ENCODE measurements at places on chromosomes 7 and 10. TPM values are rescaled to one million over a fixed set of nuclear protein-coding genes. Genes with fewer than 3 reads are reported as not detected.

DNA sequence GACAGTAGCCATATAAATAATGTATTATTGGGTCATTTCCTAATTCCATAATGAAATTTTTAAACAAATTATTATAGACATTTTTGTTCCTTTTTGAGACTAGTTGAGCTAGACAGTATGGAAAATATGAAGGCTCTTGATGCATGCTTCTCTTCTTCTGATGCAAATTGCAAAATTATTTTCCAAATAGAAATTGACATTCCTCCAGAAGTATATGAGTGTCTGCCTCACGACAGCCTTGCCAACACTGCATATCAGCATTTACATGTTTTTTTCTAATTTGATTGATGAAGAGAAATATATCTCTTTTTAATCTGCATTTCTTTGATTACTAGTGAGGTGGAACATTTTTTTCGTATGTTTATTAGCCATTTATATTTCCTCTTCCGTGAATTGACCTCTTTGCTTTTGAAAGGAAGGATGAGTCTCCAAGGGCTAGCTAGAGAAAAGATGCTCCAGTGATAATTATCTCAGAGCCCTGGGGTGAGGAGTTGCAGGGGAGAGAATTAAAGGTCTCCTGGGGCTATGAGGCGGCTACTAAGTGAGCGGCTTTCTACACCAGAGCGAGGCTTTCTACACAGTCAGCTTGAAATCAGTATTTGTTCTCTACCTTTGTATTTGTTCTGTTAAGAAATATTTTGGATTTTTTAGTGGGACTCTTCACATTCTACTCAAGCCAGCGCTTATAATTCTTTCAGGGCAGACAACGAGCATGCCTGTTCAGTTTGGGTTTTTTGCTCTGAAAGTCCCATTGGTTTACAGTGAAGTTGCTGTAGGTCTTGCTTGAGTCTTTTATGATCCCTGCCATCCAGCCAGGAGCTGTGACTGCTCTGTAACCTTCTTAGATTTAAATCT lies 712.2 kb upstream of the GALNT17 start:
- no peak for DNase-seq

- no peak for DNase-seq
Observed at GRCh38 chr7:14734839-14735321, 167.7 kb downstream of the DGKB start.

DNA sequence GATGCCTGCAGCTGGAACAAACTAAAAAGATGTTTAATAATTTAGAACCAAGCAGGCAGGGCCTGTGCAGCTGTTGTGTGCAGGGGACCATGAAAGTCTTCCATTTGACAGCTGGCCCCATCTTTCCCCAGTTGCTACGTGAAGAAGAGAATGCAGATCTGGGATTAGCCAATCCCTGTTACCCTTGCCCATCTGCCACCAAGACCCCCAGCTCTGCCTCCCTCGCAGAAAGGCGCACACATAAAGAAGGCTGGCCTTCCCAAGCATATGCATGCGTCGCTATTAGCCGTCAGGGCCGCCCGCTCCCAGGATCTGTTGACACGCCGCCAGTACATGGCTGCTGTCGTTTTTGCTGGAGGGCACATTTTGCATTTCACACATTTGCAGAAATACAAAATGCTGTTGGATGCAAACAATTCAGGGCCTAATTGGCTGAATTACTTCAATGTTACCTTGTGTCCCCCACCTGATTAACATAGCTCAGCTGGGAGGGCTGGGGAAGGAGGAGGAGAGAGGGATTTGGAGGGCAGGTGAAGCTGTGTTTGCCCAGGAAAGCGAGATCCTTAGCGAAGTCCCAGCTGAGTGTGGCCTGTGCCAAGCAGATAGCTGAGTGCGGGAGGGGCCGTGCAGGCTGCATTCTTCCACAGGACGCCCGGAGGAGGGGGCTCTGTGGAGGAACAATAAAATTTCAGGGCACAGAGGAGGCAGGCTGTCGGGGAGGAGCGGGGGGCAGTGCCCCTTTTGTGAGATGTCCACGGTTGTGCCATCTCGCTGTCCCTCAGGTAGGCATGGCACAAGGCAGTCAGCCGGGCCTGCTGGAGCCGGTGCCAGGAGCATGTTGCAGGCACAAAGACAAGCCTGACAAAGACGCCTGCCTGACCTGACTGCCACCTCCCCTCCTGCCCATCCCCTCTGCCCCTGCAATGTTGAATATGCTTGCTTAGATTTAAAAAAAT lies 443.0 kb upstream of the MKI67 start:
- no peak for DNase-seq

GRCh38 chr7:149161241-149161848 lies 14.1 kb downstream of the ZNF398 start:
- no peak for DNase-seq

MYH16 gene
- polyA plus RNA-seq, result 0.21 TPM

GRCh38 chr10:122120008-122120744 lies 131.2 kb downstream of the TACC2 start:
- no peak for DNase-seq

DNA sequence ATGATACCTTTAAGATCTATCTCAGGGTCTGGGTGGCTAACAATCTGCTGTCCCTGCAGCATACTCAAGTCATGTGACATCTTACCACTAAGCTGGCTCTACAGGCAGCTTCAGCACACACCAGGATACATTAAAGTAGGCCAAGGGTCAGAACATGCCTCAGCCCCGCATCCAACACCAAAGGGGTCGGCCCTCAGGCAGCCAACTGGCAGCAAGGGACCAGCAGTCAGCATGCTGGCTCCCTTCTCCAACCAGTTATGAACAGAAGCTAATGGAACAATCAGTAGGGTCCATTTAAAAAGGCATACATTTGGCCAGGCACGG lies 37.1 kb downstream of the FAM53B start:
- no peak for DNase-seq

- DNase-seq, result no peak
Observed at GRCh38 chr7:123367484-123368122, 166.8 kb downstream of the IQUB start.

GRCh38 chr10:118735294-118735693 lies 19.5 kb downstream of the CACUL1 start:
- no peak for DNase-seq

DNA sequence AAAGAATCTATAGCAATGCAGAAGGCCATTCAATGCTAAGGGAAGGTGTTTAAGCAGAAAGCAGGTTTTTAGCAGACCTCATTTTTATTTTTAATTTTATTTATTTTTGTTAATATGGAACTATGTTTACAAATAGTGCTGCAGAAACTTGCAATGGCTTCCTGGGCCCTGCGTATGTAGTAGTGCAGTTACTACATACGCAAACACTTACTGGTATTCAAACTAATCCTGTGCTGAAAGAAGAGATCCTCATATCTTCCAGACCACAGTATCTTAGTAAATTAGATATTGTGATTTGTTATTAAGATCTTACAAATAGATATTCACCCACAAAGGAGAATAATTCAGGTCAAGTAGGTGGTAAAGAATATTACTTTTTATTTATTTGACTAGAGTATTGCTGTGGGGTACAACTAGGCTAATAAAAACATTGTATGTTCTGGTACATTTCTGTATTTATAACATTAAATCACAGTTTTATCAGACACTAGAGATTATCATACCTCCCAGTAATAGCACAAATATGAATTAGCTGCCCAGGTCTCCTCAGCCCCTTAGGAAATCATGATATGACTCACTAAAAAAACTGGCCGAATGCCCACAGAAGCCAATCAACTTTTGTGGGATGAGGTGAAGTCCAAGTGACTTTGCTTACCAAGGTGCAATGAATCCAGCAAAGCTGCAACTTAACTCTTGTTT lies 57.6 kb downstream of the RNLS start:
- DNase-seq, result no peak

- no peak for DNase-seq
Observed at GRCh38 chr10:89649051-89649450, 4.0 kb upstream of the PANK1 start.

IL6 gene
- polyA plus RNA-seq, result not detected

DNA sequence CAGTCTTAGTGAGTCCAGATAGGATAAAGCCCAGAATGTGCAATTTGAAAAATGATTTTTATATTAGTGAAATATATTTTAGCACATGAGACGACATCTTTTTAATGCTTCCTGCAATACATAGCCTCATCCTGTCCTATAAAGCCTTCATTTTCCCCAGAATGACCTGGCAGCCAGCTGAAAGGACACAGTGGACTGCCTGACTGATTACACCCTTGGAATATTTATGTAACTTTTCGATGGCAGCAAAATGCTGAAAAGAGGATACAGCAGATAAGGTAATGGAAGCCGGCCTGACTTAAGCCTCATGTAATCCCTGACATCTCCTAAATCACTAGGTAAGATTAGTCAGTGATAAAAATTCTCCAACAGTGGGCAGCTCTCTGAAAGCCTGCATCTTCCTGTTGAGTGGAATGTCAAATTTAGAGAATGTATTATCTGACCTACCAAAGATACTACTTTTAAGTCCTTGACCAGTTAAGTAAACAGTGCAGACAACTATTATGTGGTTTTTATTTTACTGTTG lies 210.7 kb upstream of the STEAP1 start:
- no peak for DNase-seq

- DNase-seq, result no peak
Observed at GRCh38 chr10:73232887-73233286, 14.2 kb downstream of the DNAJC9 start.

GRK5 gene
- polyA plus RNA-seq, result 15.8 TPM

DNA sequence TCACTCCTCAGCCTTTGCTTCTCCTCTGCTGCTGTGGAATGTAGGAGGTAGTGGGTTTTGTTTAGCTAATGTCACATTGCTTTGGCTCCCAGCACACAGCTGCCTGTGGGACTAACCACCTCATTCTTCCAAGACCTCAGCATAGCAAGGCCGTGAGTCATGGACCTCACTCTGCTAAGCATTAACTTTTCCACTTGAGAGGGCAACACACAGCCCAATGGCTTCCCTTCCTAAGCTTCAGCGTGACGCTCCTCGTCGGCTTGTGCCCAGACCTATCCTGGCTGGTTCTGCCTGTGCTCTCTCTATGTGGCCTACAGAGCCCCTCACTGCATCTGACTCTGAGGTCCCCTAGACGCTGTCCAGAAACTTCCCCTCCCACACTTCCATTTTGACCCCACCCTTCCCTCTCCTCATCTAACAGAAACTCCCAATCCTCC lies 23.3 kb downstream of the MYOF start:
- no peak for DNase-seq

UCMA gene
- not detected for polyA plus RNA-seq

- DNase-seq, result no peak
Observed at GRCh38 chr7:2022737-2023250, 210.0 kb downstream of the MAD1L1 start.

CTNNA3 gene
- polyA plus RNA-seq, result 4.8 TPM

GRCh38 chr7:158782761-158783401 lies 46.4 kb downstream of the ESYT2 start:
- DNase-seq, result no peak

GRCh38 chr10:129775681-129776080 lies 188.4 kb downstream of the EBF3 start:
- DNase-seq, result no peak

CAMK2B gene
- 1.7 TPM for polyA plus RNA-seq
